ENCODE measurements at places on chromosomes 6 and 20. TPM values are rescaled to one million over a fixed set of nuclear protein-coding genes. Genes with fewer than 3 reads are reported as not detected.

Gene GJE1
- not detected for total RNA-seq

Gene VSX1
- 0.46 TPM for total RNA-seq

Gene C20orf141
- not detected for total RNA-seq

Gene BPIFA1
- not detected for total RNA-seq

Gene ECT2L
- total RNA-seq = 1.2 TPM

Gene RHAG
- 0.92 TPM for total RNA-seq

Gene TULP4
- 990 TPM for total RNA-seq
